ENCODE measurements at places on chromosomes 7 and 10.

- peaks cover 8% of the 10 kb centered on the region for H3K4me1 ChIP-seq
- H3K27me3 ChIP-seq: no peaks in the 10 kb centered on the region
- H3K27ac ChIP-seq: peak overlapping the region; percentile 37
- no peaks in the 10 kb centered on the region for H3K36me3 ChIP-seq
These were observed 94.2 kb upstream of the IGFBP3 start for GRCh38 chr7:46015107-46015868.

DNA sequence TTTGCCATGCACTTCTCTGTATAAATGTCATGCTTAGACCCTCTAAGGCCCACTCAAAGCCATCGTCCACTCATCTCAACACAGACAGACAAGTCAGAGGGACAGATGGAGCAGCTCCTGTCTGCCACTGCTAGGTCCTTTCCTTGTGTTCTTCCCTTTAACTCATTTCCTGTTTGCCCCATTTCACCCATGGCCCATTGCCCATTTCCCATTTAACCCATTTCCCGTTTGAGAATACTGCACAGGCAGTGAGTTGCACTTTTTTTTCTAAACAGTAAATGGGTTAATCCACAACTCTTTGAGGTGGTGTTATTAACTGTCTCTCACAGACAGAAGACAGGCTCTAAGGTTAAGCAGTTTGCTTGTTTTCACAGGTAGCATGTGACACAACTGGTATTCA lies 179.3 kb downstream of the NPSR1 start:
- H3K4me1 ChIP-seq: peaks cover 4% of the 10 kb centered on the region
- no peak overlapping the region for H3K27ac ChIP-seq
- peaks cover 27% of the 10 kb centered on the region for H3K27me3 ChIP-seq
- no peak overlapping the region for H3K4me3 ChIP-seq

DNA sequence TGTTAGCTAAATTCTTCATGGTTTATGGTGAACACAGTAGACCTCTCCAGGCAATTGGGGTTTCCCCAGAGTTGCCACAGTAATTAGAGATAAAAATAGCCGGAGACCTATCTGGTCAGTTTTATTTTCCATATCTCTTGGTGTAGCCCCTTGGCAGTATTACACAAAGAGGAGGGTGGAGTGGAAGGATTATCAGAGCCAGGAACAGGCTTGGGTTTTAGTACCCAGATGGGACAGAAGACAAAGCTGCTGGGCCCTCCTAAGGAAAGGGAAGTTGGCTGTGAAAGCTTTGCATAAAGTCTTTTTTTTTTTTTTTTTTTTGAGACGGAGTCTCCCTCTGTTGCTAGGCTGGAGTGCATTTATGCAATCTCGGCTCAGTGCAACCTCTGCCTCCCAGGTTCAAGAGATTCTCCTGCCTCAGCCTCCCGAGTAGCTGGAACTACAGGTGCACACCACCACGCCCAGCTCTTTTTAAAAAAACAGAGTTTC lies 9.7 kb downstream of the ZSCAN21 start:
- H3K27me3 ChIP-seq: no peaks in the 10 kb centered on the region
- no peak overlapping the region for H3K27ac ChIP-seq
- H3K4me3 ChIP-seq: no peak overlapping the region
- no peak for DNase-seq
- peaks cover 62% of the 10 kb centered on the region for H3K36me3 ChIP-seq
- H3K4me1 ChIP-seq: no peaks in the 10 kb centered on the region

- no peaks in the 10 kb centered on the region for H3K27me3 ChIP-seq
- H3K4me3 ChIP-seq: no peak overlapping the region
- H3K27ac ChIP-seq: no peak overlapping the region
- no peaks in the 10 kb centered on the region for H3K36me3 ChIP-seq
- no peak for DNase-seq
These were observed 263.6 kb upstream of the LRRN3 start for GRCh38 chr7:110827287-110827855.

- peaks cover 9% of the 10 kb centered on the region for H3K4me1 ChIP-seq
- H3K36me3 ChIP-seq: no peaks in the 10 kb centered on the region
- no peak overlapping the region for H3K27ac ChIP-seq
- H3K27me3 ChIP-seq: no peaks in the 10 kb centered on the region
- no peak for DNase-seq
These were observed 167.1 kb upstream of the ITGB1 start for GRCh38 chr10:33125111-33125510.

DNA sequence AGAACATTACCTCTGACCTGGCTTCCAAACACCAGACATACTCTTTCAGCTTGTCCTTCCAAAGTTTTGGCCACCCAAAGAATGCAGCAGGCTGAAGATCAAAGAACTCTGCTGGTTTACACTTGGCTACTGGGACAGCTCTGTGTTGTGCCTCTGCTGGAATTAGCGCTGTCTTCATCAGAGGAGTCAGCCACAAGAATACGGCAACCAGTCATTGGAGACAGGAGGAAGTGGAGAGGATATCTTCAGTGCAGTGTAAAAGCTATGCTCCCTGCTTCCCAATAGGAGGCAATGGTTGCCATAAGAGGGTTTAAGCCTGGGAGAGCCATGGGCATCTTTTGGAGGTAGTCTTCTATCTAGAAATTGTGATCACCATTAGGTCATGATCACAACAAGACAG lies 126.7 kb upstream of the WNT16 start:
- no peaks in the 10 kb centered on the region for H3K27me3 ChIP-seq
- H3K36me3 ChIP-seq: peaks cover 2% of the 10 kb centered on the region
- peaks cover 2% of the 10 kb centered on the region for H3K4me1 ChIP-seq
- no peak overlapping the region for H3K4me3 ChIP-seq

DNA sequence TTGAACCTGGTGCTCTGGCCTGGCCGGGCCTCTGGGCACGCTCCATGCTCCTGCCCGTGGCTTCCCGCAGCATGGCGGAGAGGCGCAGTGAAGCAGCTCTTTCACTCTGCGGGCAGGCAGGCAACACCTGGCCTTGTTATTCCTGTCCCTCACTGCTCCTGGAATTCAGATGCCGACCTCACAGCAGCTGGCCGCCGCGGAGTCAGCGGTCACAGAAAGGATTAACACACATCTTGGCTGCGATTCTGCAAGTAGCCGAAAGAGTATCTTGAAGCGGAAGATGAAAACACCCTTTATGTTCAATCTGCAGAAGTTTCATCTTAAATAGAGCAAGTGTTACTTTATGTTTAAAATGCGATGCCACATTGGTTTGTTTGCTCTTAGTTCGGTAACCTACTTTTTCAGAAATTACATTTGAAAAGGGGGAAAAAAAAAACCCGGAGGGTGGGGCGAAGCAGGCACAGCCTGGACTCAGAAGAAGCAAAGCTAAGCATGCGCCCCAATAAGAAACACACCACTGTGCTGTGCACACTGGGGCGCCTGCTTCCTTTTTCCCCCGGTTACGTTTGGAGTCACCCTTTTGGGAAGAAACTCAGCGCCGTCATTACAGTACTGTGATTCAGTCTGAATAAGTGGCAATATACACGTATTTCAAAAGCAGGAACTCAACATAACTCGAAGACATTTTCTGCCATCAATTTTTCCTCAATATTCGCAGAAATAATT lies 42.3 kb downstream of the BRI3 start:
- H3K27me3 ChIP-seq: peaks cover 4% of the 10 kb centered on the region
- H3K4me3 ChIP-seq: peak overlapping the region; percentile 64
- peaks cover 22% of the 10 kb centered on the region for H3K4me1 ChIP-seq
- H3K27ac ChIP-seq: peak overlapping the region; percentile 33

DNA sequence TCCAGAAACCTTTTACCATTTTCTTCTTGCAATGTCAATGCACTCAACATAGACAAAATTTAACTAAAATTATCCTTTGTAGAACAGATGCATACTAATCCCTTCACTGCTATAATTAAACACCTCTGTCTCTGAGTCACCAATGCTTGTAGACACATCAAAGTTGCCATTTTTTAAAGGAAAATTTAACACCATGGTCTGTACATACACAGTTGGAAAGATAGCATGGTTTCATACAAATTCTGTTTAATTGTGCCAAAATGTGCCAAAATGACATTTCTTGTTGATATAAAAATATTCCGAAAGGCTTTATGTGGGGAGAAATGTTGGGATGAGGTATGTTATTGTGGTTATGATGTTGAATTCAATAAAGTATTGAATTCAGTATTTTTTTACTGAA lies 125.8 kb downstream of the NEUROD6 start:
- H3K27me3 ChIP-seq: no peaks in the 10 kb centered on the region
- DNase-seq: no peak
- H3K27ac ChIP-seq: no peak overlapping the region
